Ecto neural progenitor cell (in vitro differentiated cells): ENCODE measurements at places on chromosomes 16 and 17.

- DNase-seq, result no peak
Measured at GRCh38 chr16:67767953-67768352, 38.4 kb downstream of the RANBP10 start.

GRCh38 chr17:71948703-71949422 is 172.0 kb upstream of the SOX9 start:
- no peak for DNase-seq

GRCh38 chr16:55557186-55557585 is 9.3 kb upstream of the CAPNS2 start:
- DNase-seq, result no peak

GRCh38 chr17:82201498-82201910 is 11.1 kb downstream of the CCDC57 start:
- no peak for DNase-seq

- DNase-seq, result no peak
Measured at GRCh38 chr16:57972306-57972705, 1.4 kb upstream of the CNGB1 start.

DNA sequence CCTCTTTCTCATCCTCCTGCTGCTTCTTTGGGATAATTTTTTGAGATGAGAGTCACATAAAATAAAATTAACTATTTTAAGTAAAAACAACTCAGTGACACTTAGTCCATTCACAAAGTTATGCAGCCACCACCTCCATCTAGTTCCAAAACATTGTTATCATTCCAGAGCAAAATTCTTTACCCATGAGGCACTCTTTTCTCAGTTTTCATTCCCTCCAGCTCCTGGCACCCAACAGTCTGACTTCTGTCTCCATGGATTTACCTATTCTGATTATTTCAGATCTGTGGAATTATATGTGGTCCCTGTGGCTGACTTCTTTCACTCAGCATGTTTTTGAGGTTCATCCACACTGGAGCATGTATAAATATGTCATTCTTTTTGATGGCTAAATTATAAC is 239.9 kb upstream of the DYNLRB2 start:
- no peak for DNase-seq

DNA sequence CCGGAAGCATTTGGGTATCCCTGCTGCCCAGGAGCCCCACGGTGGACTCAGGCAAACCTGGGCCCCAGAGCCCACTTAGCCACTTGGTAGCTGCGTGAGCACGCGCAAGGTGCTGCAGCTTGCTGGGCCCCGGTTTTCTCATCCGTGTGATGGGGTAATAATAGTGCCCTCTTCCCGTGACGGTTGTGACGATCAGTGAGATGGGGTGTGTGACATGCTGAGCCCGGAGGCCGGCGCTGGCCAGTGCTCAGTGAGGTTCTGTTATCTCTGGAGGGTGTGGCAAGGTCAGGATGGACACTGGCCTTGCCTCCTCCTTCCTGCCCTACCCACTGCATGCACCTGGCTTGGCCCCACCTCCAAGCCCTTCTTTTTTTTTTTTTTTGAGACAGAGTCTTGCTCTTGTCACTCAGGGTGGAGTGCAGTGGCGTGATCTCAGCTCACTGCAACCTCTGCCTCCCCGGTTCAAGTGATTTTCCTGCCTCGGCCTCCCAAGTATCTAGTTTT is 82.6 kb downstream of the RAP1GAP2 start:
- DNase-seq, result no peak

- DNase-seq, result no peak
Measured at GRCh38 chr17:72104863-72105234, 16.0 kb upstream of the SOX9 start.

- no peak for DNase-seq
Measured at GRCh38 chr16:1832838-1833454, 5.9 kb downstream of the FAHD1 start.

- peak; percentile 88 for DNase-seq
Measured at GRCh38 chr17:31394544-31394943, 3.1 kb downstream of the RAB11FIP4 start.

DNA sequence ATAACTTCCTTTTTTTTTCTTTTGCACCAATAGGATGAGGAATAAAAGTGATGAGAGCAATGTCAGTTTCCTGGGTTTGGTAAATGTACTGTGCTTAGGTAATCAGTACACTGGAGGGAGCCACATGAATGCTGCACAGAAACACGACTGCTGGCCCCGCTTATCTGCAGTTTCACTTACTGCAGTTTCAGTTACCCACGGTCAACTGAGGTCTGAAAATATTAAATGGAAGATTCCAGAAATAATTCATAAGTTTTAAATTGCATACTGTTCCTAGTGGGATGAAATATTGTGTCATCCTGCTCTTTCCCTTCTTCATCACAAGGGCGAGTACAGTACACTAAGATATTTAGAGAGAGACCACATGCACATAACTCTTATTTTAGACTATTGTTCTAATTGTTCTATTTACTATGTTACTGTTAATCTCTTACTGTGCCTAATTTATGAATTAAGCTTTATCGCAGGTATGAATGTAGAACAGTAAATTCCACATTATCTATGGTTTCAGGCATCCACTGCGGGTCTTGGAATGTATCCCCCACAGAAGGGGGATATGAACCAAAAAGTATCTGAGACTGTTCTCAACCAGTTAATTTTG is 6.4 kb upstream of the LGALS3BP start:
- no peak for DNase-seq

DNA sequence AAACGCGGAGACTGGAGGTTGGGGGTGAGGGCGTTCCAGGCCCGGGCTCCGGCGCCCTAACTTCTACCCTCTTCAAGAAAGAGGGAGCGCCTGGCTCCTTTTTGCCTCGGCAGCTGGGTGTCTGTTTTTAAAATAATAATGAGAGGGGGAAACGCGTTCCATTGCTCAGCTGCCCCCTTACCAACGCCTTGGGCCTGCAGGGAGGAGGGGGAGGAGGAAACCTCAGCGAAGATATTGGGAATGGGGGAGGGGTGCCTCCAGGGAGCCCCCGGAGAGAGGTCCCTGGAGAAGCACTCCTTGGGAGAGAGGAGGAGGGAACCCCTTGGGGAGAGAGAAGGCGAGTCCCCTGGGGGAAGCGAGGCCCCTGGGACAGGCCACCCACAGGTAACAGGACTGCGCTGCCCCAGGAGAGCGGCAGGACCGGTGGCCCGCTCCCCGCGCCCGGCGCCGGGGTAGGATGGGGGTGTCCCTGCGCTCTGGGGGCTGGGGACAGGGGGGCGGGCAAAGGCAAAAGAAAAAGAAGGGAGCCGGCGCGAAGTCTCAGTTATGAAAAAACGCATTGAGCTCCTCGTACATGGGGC is 2.7 kb downstream of the NEUROD2 start:
- DNase-seq, result peak; percentile 59

- peak; percentile 56 for DNase-seq
Measured at GRCh38 chr17:51056813-51057510, 63.7 kb downstream of the SPAG9 start.

GRCh38 chr17:78973196-78973595 is 6.5 kb downstream of the LGALS3BP start:
- DNase-seq, result peak; percentile 78

- no peak for DNase-seq
Measured at GRCh38 chr17:17391668-17392370, 85.0 kb upstream of the MED9 start.

DNA sequence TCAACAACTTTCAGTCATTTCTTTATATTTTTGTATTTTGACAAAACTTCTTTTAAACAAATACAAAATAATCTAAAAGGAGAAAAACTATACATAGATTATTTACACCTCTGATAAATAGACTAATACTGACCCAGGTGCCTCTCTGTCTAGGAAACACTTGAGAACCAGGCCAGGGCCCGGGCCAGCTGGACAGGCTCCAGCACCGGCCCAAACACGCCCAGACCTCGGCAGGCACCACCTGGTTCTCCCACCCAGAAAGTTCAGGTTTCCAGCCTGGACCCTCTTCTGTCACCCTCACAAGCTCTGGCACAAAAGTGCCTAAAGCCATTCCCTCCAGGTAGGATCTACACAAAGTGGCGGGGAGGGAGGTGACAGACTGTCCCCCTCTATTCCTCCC is 97.0 kb upstream of the DNAH17 start:
- no peak for DNase-seq

- DNase-seq, result no peak
Measured at GRCh38 chr17:17750881-17751280, 69.6 kb downstream of the RAI1 start.

DNA sequence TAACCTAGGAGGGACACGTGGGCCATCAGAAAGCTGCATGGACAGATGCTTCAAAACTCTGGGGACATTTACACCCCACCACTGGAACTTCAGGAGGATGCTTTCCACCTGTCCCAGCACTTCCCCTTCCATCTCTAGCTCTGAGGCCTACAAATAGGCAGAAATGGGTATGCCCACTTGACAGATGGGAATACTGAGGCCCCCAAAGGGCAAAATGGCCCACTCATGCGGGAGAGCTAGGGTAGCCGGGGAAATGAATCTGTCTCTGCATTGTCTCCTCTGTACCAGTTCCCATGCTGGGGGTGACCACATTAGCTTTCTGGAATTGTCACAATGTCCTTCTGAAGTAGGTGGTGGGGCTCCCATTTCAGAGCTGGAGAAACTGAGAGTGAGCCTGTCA is 592.1 kb upstream of the CDH5 start:
- DNase-seq, result no peak

DNA sequence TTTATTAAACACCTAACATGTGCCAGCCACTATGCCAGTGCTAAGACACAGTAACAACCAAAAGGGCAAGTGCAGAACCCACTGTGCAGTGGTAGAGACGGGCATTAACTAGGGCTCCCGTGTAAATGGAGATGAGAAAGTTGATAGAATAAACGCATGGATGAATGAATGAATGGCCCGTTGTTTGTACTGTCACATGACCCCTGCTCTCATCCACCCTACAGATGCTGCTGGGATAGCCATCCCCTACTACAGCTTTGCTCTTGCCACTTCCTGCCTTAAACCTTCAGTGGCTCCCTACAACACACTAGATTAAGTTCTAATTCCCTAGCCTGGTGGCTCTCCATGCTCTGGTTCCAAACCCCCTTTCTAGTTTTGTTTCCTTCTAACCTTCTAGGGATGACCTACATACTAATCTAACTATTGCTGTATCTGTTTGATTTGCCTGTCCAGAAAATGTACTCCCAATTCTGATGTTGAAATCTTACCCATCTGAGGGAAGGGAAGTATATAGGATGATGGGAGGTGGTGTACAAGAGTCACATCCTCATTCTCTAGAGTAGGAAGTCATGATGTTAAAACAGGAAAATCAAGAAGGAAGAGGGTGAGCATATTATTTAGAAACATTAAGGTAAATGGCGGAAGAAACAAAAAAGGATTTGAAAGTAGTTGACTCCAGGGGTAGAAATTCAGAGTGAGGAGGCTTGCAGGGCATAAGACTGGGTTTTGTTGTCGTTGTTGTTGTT is 11.4 kb upstream of the TNRC6C start:
- DNase-seq, result no peak

DNA sequence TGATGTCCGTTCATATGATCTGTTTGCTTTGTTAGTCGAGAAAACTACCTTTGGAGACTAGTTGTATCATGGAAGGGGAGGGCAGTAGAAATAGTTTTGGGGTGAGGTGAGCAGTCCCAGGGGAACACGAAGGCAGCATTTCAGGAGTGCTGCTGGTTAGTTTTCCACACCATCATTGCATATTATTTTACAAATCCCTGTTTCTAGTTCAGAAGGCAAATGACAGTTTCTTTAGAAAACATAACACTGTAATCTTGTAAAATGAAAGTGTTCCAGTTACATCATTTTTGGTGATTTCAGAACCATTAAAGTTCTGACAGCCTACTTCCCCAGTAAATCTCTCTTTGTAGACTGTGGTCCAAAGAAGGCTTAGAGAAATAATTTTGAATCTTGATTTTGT is 25.4 kb downstream of the BANP start:
- DNase-seq, result no peak

DNA sequence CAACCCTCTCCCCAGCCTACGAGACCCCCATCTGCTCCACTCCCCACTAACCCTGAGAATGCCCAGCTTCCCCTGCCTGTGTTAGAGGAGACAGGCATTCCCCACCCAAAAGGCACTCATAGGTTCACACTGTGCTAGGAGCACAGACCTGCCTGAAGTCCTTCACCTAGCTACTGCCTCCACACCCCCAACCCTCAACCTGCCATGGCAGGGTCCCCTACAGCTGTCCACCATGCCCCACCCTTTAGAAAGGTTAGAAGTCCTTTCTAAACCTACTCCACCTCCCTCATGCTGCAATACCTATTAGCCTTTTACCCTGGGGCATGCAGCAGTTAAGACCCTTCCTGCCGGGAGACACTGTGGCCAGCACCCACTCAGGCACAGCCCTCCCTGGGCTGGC is 9.1 kb downstream of the SRCIN1 start:
- no peak for DNase-seq
